Fibroblast of mammary gland (primary cell): ENCODE measurements at places on chromosomes 2 and 18.

DNA sequence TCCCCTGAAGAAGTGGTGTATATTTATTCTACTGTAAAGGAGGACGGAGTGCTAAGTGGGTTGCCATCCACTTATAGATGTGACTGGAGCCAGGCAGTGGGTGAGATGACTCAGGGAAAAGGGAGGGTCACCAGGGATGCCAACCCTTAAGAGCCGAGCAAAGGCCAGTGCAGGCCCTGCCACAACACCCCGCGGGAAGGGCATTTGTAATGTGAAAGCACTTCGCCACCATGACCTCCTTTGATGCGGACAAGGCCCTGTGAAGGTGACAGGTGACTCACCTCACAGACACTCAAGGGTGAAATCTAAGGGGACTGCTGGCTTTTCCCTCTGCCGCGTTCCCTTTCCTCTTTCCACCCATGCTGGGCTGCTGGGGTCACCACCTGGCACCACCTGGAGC is 50.2 kb upstream of the MRPL33 start:
- DNase-seq = no peak

DNA sequence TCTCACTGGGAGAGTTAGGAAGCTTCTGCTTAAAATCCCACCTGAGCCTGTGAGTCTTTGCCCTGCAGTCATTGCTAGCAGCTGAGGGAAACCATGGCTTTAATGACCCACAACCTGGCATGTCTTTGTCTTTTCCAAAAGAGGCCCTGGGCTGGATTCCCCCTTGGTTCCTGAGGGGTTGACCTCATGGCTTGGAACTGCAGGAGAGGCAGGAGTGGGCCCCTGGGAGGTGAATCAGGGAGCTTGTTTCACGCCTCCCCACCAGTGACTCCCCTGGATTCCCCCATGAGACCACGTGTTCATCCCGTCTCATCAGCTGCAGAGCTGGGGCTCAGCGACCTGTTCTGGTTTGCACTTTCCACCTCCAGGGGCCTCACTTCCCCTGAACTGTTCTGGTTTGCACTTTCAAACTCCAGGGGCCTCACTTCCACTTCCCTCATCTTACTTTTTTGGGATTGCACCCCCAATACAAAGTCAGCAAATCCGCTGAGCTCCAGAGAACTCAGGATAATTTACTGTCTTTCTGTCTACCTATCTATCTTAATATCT is 58.5 kb upstream of the TMEM18 start:
- no peak for DNase-seq

GRCh38 chr2:131127076-131127475 is 21.9 kb downstream of the PLEKHB2 start:
- no peak for DNase-seq

- DNase-seq = no peak
Measured at GRCh38 chr18:58449464-58449863, 179.4 kb downstream of the ALPK2 start.

DNA sequence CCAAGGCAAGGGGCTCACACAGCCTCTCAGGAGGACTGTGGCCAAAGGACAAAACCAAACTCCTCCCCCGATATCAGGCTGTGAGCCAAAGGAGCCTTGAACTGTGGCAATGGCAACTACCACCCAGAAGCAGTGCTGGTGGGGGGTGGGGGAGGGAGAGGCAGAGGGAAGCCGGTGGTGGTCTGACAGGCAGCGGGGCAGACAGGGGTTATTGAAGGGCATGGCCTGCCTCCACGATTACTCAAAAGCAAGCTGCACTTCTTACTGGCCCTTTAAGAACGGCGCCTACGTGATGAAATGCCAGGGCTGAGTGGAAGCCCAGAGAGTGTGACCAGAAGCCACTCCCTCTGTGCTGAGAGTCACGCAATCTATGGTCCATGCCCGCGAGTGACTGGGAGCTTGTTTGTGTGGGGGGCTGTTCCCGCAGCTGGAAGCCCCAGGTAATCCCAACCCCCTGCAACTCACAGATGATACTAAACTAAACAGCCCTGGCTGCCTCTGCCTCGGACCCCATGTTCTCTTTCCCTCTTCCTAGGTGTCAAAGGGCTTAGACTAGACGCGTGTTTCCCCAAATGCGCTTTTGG is 128.2 kb upstream of the CXCR4 start:
- peak; percentile 18 for DNase-seq

GRCh38 chr2:182763311-182763912 is 47.4 kb downstream of the DNAJC10 start:
- peak; percentile 52 for DNase-seq

DNA sequence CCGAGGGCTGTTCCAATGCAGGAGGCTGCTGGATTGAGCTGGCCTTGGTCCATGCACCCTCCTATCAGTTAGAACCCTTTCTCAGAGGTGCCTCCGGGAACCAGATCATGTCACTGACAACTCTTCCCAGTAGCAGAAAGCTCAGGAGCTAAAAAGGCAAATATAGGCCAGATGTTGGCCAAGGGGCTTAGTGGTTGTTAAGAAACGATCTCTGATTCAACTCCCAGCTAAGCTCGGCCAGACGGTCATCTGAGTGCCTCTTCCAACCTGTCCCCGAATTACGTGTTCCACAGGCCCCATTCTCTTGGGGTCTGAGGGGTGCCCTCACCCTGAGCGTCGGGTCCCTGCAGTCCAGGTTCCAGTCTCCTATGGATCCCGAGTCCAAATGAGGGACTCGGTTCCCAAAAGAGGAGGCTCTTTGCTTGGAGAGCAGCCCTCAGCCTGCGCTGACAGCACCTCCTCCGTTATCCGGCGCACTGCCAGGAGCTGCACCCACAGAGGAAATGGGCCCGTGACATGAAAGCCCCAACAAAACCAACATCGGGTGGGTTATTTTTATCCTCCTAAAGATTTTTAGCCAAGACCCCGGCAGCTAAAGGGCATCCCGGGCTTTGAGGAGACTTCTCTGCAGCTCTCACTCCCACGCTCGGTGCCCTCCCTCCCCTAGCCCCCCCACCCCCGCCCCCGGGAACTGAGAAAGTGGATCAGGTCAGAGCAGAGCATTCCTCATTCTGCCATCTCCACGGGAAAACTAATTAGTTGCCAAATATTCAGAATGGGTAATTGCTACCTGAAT is 106.6 kb upstream of the ID2 start:
- DNase-seq = peak; percentile 29

DNA sequence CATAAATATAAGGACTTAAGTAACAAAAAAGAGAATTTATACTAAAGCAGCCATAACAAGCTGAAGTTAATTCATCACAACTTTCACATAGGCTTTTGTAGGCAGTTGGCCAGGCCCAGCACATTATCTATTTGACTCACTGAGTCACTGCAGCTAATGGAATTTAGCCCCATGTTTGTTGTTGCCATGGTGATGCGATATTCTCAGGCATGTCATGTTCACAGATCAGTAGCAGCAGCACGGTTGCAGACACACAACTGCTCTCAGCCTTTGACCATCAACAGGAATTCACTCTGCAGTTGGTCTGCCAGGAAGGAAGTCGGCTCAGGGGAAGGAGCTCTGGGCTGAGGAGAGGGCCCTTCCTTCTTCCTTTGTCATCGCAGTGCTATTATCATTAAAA is 639.8 kb downstream of the TMEM182 start:
- peak; percentile 1 for DNase-seq

DNA sequence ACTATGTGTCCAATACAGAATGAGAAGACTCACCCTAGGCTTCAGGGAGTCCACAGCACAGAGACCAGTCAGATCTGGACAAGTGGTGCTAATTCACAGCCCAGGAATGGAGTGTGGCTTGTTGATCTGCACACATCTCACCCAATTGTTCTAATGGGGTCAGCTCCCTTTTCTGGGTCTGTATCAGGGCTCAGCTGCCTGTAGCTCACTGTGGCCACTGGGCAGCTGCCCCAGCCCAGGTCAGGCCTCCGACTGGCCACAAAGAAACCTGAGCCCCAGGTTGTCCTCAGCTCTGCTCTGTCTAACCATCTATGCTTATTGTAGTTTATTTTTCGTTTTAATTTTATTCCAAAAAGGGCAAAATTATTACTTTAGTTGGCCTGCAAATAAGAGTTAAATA is 202.3 kb upstream of the RAB6C start:
- DNase-seq = no peak
